ENCODE measurements at places on chromosomes 1 and 21. TPM values are rescaled to one million over a fixed set of nuclear protein-coding genes. Genes with fewer than 3 reads are reported as not detected.
A peak's percentile ranks its signal among the peaks of the same experiment; 100 is the strongest.

DNA sequence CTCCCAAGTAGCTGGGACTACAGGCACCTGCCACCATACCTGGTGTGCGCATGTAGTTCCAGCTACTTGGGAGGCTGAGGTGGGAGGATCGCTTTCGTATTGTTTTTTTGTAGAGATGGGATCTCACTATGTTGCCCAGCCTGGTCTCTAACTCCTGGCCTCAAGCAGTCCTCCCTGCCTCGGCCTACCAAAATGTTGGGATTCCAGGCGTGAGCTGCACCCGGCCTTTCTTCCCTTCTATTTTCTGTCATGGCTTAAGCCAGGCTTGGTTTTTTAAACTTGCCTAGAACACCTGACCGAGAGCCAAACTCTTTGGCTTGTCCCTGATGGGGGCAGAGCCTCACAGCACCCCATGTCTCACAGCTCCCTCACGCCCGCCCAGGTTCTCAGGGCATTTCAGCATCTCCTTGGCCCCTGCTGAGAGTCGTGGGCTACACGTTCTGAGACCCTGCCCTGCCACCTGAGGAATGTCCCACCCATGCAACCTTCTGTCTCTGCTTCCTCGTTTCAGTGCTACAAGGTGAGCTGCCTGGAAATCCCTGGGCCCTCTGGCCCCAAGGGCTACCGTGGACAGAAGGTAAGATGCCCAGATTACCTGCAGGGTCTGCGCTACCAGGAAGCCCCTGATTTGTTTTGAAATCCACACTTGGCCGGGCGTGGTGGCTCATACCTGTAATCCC, 15.7 kb downstream of the COL6A2 start:
- H3K4me3 ChIP-seq: no peak overlapping the region
- no peaks in the 10 kb centered on the region for H3K36me3 ChIP-seq
- no peaks in the 10 kb centered on the region for H3K27me3 ChIP-seq
- H3K4me1 ChIP-seq: peaks cover 26% of the 10 kb centered on the region

Gene KRTAP11-1
- not detected for total RNA-seq

Gene PDC
- total RNA-seq: not detected

DNA sequence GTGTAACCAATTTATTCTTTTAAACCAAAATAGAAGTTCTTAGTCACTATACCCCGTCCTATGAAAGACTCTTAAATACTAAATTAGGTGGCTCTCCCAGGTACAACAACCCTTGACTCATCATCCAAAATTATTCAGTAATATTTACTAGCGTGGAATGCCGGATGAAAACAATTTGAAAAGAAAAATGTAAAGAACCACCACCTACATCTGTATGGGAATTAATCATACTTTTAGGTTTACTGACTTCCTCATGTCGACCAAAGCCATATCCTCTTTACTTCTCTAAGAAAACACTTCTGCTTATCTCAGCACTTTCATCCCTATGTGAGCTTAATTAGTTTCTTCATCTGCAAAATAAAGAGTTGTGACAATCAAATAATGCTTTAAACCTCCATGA, 139.6 kb downstream of the AKT3 start:
- no peaks in the 10 kb centered on the region for H3K4me1 ChIP-seq
- DNase-seq: no peak
- no peaks in the 10 kb centered on the region for H3K27me3 ChIP-seq
- H3K27ac ChIP-seq: no peak overlapping the region
- no peak overlapping the region for H3K4me3 ChIP-seq

Gene MIS18A
- 7.0 TPM for total RNA-seq

DNA sequence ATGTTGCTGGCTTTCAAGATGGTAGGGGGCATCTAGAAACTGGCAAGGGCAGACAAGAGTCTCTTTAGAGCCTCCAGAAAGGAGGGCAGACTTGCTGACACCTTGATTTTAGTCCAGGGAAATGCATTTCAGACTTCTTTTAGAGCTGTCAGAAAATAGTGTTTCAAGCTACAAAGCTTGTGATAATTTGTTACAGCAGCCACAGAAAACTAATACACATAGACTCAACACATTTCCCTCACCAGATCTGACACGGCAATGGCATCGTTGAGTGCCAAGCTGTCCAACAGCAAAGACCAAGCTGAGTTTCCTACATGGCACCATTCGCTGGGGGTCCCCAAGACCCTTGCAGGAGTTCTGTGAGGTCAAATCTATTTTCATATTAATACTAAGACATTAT, 62.0 kb downstream of the SLC9A1 start:
- H3K27ac ChIP-seq: no peak overlapping the region
- no peak overlapping the region for H3K4me3 ChIP-seq
- no peak for DNase-seq
- no peaks in the 10 kb centered on the region for H3K36me3 ChIP-seq

DNA sequence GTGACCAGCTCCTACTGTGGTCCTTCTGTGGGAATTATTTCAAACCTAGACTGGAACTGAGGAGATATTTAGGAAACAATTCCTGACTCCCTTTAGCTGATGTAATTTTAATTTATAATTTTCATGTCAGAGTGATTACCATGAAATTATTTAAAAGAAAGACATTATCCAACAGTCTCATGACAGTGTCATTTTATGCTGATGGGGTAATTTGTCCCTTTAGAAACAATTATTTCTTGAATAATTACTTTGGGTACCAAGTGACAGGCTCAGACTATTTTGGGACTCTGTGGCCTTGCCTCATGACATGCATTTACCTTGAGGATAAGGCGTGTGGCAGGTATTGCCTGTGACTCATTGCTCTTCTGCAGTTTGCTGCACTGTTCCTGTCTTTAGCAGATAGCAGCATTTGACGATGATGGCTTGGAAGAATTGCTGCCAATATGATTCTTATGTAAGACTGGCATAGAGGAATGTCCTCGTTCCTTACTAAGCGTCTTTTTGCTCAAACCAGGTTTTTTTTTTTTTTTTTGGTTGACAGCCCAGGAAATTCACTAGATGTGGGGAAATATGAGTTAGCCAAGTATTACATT, 206.0 kb upstream of the HMCN1 start:
- no peaks in the 10 kb centered on the region for H3K4me1 ChIP-seq
- H3K27ac ChIP-seq: no peak overlapping the region
- no peak for DNase-seq

DNA sequence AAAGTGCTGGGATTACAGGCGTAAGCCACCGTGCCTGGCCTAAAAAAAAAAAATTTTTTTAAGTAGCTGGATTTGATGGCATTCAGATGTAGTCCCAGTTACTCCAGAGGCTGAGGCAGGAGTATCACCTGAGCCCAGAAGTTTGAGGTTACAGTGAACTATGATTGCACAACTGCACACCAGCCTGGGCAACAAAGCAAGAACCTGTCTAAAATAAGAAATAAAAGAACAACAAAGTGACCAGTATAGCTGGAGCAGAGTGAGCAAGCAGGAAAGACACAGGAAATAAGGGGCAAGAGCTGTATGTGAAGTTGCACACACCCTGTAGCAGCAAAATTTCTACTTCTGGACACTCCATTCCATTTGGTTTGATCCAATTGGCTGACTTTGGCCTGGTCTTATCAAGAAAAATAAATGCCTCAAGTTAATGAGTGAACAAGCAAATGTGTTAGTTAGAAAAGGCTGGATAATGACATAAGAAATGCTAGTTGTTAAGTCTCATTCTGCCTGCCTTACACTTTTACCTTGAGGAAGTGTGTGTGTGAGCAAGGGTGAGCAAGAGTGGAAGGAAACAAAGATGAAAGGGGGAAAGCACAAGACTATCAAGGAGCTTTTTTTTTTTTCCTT, 7.9 kb downstream of the ATP5IF1 start:
- H3K27me3 ChIP-seq: no peaks in the 10 kb centered on the region
- no peaks in the 10 kb centered on the region for H3K36me3 ChIP-seq
- no peak overlapping the region for H3K27ac ChIP-seq
- no peak overlapping the region for H3K4me3 ChIP-seq

- no peak for DNase-seq
- no peaks in the 10 kb centered on the region for H3K4me1 ChIP-seq
- no peaks in the 10 kb centered on the region for H3K27me3 ChIP-seq
- H3K27ac ChIP-seq: no peak overlapping the region
- no peak overlapping the region for H3K4me3 ChIP-seq
Observed at GRCh38 chr1:88998716-88999115, 6.3 kb upstream of the KYAT3 start.

- no peak for DNase-seq
- H3K4me3 ChIP-seq: peak overlapping the region; percentile 95
- peak overlapping the region; percentile 99 for H3K27ac ChIP-seq
- H3K36me3 ChIP-seq: no peaks in the 10 kb centered on the region
- peaks cover 6% of the 10 kb centered on the region for H3K4me1 ChIP-seq
- H3K27me3 ChIP-seq: no peaks in the 10 kb centered on the region
Observed at GRCh38 chr21:33541105-33541711, 709 bp downstream of the GART start.

Gene RNU1-1
- under 0.01 TPM for total RNA-seq

Gene FOXO6
- not detected for total RNA-seq

Gene IVL
- total RNA-seq: not detected

GRCh38 chr1:27388337-27389005, 4.0 kb upstream of the GPR3 start:
- H3K36me3 ChIP-seq: no peaks in the 10 kb centered on the region
- H3K27me3 ChIP-seq: no peaks in the 10 kb centered on the region
- DNase-seq: peak; percentile 66
- H3K4me1 ChIP-seq: peaks cover 6% of the 10 kb centered on the region
- H3K27ac ChIP-seq: no peak overlapping the region

Gene BROX
- total RNA-seq: 12.1 TPM
